CD4-positive, alpha-beta T cell treated with Interleukin-1 beta for 1 hour (primary cell): ENCODE measurements at places on chromosomes 4 and X.

DNA sequence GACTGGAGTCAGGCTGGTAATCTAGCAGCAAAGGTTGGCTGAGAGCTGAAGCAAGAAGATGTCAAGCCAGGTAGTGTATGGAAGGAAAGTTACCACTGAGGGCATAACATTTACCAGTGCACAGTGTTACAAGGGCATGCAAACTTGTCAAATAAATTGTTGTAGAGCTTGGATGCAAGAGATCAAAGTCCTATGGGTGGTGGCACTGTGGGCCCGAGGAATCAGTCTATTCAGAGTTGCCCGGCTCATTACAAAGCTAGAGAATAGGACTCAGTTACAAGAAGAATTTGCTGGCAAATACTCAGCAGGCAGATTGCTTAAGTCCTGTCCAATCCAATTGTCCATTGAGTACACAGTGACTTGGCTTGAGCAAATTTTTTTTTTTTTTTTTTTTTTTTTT, 2043.8 kb downstream of the ARAP2 start:
- no peak for DNase-seq

DNA sequence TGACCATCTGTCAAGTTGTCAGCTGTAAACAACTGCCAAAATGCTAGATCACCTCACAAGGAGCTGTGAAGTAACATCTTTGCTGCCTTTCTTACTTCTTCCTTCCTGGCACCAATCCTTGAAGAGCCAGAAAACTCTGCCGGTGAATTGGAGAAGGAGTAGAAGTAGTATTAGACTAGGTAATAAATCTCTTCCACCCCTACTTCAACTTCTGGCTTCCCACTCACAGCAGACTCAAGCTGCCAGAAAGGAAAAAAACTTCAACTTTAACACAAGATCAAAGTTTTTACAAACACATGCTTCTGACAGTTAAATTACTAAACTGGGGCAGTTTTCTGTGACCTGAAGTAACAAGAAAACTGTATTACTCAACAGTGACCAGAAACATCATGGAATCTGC, 164.7 kb upstream of the SLC7A11 start:
- no peak for DNase-seq

DNA sequence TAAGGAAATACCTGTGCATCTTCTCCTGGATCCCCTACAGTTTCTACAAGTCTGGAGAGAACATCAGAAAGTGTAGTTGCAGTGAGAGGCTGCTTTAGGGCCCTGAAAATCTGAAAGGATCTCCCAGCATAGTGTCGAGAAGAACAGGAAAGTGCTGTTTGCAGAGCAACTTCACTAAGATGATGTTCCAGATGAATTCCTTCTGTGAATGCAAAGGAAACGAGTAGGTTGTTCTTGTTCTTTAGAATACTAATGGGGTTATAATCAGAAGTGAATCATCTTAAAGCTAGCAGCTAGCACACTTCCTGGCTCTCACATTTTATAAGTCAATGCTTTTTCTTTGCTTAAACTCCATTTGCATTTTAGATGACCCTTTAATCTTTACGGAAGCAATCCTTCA, 53.7 kb downstream of the ZAR1 start:
- DNase-seq: no peak

DNA sequence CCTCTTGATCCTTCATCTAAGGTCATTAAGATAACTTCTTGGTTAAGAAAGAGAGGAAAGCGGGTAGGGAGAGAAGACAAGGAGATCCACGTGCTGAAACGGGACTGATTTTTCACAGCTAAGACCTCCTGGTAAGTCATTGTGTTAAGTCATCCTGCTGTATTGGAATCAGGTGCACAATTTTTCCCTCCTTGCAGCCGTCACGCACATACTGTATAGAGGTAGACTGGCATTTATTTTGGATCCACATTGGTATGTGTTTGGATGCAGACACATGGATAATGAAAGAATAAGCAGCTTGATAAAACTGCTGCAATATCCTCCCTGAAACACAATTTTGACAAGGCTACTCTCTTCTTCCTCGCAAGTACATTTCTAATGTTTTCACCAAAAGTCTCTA, 60.1 kb upstream of the NAP1L5 start:
- DNase-seq: no peak

DNA sequence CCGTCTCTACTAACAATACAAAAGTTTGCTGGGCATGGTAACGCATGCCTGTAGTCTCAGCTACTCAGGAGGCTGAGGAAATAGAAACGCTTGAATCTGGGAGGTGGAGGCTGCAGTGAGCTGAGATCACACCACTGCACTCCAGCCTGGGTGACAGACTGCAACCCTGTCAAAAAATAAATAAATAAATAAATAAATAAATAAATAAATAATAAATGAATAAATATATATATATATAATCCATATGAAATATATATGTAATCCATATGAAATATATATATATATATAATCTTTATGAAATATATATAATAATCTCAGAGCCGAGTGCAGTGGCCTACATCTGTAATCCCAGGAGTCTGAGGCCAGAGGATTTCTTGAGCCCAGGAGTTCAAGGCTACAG, 17.8 kb upstream of the RBPJ start:
- no peak for DNase-seq

- no peak for DNase-seq
Measured at GRCh38 chr4:34878961-34879360, 1365.4 kb downstream of the ARAP2 start.
